ENCODE measurements at places on chromosomes 4 and X.
A peak's percentile ranks its signal among the peaks of the same experiment; 100 is the strongest.

GRCh38 chr4:7558436-7558835, 123.7 kb upstream of the PSAPL1 start:
- no peak for DNase-seq

GRCh38 chrX:5936438-5936837, 292.2 kb downstream of the NLGN4X start:
- no peak for DNase-seq

DNA sequence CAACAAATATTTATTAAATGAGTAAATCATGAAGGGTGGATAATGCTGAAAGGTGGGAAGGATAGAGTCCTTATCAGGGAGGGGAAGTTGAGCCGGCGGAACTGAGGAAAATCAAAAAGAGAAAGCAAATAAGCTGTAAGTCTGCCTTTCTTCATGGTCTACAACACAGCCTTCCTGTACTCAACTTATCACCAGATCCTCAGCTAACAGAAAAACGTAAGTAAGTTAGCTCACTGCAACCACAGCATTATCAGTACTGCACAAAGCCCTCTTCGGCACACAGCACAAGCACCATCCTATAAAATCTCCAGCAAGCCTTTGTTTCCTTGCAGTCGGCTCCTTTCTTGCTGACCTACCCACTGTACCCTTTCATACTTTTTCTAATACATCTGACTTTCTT, 70.3 kb downstream of the CRMP1 start:
- no peak for DNase-seq

DNA sequence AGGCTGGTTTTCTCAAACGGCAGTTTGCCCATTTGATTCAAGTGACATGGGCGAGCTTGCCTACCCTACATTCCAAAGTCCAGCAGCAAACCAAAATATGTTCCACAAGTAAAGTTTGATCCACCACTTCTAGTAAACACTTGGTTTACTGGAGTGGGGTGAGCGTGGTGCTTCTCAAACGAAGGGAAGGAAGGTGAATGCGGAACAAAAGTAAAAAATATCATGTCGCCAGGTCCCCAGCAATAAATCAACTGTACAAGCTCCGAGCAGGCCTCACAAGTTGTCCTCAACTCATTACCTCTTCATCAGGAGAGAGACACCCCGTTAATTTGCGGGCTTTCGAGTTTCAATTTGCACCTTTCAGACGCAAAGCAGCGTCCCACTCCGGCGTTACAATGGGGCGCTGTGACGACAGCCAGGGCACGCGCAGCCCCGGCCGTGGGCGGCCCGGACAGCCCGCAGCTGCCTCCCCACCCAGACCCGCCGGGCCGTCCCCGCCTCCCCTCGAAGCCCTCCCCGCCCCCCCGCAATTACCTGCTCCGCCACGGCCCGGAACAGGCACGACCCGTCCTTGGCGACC, 1.0 kb downstream of the OTUD4 start:
- no peak for DNase-seq

- DNase-seq: no peak
Observed at GRCh38 chr4:13872155-13872554, 244.6 kb upstream of the BOD1L1 start.

- no peak for DNase-seq
Observed at GRCh38 chr4:67343199-67343598, 202.1 kb downstream of the CENPC start.

- no peak for DNase-seq
Observed at GRCh38 chr4:165514739-165515138, 135.9 kb downstream of the CPE start.

GRCh38 chrX:13064599-13065143, 20.3 kb upstream of the FAM9C start:
- DNase-seq: no peak

- no peak for DNase-seq
Observed at GRCh38 chr4:87304745-87305432, 17.8 kb downstream of the HSD17B13 start.

GRCh38 chrX:43019021-43019420, 241.1 kb upstream of the PPP1R2C start:
- DNase-seq: no peak

DNA sequence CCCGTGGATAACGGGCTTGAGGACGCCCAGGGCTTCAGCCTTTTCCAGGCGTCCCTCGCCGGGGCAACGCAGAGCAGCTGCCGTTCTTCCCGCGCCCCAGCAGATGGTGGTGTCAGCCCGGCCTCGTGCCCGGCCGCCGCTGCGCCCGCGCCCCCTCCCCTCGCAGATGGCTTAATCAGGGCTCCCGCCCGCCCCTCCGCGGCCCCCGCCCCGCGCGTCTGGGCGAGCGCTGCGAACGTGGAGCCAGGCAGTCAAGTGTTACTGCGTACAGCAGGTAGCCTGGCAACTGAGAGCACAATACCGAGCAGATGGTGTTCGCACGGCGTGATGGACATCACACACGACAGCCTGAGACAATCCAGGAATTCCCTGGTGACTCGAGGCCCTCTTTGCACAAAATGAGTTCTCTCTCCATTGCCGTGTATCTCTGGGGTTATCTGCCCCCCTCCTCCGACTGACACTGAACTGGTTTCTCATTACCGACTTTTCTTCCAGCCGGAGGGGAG, 69.3 kb downstream of the MGST2 start:
- peak; percentile 15 for DNase-seq

- DNase-seq: no peak
Observed at GRCh38 chrX:129802863-129803262, 23.1 kb downstream of the SASH3 start.
